ENCODE measurements at places on chromosomes 4 and X. TPM values are rescaled to one million over a fixed set of nuclear protein-coding genes. Genes with fewer than 3 reads are reported as not detected.

PIR gene
- 0.91 TPM for total RNA-seq

DMP1 gene
- not detected for total RNA-seq

RS1 gene
- not detected for total RNA-seq

ADH1A gene
- not detected for total RNA-seq

MAOB gene
- not detected for total RNA-seq

LNX1 gene
- not detected for total RNA-seq

SSX2 gene
- total RNA-seq, result not detected

- DNase-seq, result peak; percentile 35
These were observed 8.7 kb upstream of the SLC25A4 start for GRCh38 chr4:185134307-185134869.

DNA sequence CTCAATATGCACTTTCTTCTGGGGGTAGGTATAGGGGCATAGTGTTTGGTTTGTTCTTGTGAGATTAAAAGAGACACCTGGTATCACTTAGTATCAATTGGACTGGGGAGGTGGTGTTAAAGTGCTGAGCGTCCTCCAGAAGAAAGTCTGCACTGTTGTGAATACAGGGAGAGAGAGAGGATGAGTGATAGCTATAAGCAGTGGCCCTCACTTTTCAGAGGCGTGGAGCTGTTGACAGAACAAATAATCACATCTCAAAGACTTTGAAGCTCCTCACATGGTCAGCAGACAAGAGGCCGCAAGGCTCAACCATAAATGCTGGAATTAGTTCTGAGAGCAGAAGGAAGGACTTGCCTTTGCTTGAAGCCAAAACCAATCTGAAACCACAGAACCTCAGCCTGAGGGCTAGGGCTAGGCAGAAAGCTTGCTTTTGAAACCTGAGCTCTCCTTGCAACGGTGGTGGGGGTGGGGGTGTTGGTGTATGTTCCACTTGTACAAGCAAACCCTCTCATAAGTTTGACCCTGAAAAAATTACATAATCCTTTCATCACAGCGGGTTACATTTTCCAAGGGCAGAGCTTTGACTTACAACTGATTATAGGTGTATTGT is 123.2 kb upstream of the SCML1 start:
- DNase-seq, result peak; percentile 29

DNA sequence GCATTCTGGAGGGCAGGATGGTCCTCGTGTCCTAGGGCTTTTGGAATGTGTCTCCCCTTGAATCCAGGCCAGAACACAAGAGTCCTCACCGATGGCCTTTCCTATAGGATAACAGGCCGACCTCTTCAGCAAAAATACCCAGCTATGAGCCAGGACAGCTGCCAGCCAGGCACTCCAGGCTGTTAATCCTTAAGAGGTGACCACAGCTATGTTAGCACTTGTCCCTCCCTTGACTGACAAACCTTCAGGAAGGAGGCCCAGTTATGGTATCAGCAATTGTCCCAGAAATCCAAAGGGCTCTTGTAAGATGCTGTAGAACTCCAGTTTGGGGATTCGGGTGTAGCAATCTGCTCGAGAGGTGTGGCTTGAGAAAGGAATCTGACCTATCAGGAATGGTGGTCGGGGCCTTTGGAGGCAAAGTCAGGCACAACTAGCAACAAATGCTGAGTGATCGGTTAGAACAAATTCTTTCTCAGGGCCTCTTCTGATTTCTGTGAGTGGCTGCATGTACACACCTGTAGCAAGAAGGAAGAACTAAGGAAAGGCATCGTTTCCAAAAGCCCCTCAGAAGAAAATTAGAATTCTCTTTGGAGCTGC is 54.6 kb downstream of the PTCHD1 start:
- DNase-seq, result no peak

DNA sequence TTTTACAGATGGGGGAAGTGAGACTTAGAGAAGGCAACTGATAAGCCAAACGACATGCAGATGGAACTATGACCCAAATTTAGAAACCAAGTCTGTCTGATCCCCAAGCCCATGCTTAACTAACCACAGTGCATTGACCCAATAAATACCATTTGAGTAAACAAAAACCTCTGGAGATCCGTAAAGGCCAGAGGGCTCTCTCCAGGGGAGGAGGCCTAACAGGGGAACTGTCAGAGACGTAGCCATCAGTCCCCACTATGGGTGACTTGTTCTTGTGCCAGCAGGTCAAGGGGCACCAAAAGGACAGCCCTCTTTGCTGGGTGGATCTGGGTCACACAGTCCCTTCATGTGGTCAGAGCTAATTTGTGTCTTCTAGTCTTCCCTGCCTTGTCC is 420.2 kb downstream of the BCOR start:
- DNase-seq, result no peak

GRCh38 chrX:124406294-124407014 is 60.1 kb downstream of the SH2D1A start:
- DNase-seq, result peak; percentile 67

- DNase-seq, result no peak
These were observed 109.6 kb downstream of the NHSL2 start for GRCh38 chrX:72020204-72020603.

GRCh38 chr4:8579526-8580320 is 469 bp upstream of the GPR78 start:
- DNase-seq, result no peak

- DNase-seq, result no peak
These were observed 17.4 kb downstream of the PCYT1B start for GRCh38 chrX:24629701-24630100.

DNA sequence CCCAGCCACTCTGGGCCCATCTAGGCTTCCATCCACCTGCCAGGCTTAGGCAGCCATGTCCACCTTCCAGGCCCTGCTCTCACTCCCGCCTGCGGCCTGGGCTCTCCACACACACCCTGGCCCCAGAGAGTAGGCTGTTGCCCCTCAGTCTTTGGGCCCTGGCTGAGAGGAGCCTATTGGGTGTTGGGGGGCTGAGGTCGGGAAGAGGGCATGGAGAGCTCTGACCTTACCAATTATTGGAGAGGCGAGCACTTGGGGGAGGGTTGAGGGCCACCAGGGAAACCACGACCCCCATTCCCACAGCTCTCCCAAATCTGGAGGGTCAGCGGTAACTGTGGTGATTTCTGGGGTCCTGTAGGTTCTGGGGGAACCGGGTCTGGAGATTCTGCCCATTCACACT is 38.2 kb downstream of the HTRA3 start:
- DNase-seq, result no peak

DNA sequence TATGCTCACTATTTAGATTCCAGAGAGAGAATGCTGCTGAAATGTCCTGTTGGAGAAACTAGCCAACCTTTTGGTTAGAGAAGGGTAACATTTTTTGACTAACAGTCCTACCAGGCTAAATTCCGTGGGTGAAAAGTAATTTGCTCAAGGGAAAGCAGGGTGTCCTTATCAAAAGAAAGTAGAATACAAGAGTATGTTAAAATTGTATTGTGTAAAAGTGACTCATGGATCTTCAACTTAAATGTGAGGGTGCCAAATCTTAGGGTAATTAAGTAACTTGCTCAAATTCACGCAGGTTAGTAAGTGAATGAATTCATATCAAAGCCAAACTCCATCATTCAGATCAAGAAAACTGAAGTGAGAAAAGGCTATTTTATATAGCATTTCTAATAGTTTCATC is 81.7 kb downstream of the PCDH7 start:
- no peak for DNase-seq

DNA sequence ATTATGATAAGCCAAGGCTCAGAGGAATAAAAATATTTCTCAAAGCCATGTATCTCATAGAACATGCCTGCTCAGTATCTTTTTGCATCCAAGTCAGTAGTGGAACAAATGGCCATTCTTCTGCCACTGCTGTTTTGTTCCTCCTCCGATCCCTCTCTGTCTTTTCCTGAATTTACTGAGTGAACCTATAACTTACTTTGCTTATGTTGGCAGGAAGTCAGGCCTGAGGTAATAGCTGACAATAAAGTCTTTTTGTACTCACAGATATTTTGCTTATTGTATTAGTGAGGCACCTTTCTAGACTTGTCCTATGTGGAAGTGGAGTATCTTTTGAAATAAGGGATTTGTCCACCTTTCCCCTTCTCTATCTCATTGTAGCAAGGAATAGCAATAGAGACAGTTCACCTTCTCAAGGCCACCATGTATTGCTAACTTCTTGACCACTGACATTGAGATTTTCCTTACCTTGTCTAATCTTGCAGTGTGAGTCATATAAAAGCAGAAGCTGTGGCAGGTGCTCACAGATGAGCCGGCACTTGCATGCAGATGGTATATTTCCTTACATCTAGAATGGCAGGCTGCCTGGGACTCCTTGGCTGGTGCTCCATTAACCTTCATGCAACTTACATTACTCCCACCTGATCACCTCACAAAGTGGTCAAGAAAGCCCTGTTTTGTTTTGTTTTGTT is 68.2 kb downstream of the AGTR2 start:
- DNase-seq, result no peak

DNA sequence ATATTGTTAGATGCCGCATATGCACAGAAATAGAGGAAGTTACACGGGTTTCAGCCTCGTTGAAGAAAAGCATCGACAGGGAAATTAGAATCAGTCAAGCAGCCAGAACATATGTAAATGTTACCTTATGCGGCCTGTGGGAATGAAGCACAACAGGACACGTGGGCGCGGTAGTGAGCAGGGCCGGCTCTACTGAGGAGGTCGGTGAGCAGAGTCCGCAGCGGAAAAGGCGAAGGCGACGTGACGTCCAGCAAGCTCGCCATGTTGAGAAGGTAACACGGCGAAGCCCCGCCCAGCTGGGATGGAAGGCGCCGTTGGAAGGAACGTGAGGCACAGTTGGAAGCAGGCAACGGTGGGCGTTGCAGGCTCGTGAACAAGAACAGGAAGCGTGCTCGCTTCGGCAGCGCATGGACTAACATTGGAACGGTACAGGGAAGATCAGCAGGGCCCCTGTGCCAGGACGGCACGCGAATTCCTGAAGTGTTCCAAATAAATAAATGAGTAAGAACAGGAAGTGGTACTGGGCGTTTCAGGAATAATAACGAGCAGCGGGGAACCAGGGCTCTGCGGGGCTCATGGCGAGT is 54.6 kb downstream of the MTNR1A start:
- no peak for DNase-seq

GRCh38 chrX:136021903-136022302 is 36.7 kb downstream of the SLC9A6 start:
- no peak for DNase-seq

GRCh38 chr4:8039290-8039689 is 99.6 kb upstream of the AFAP1 start:
- DNase-seq, result no peak
